ENCODE measurements at places on chromosomes 11 and 22.

- DNase-seq = no peak
Observed at GRCh38 chr11:85746670-85747069, 60.7 kb upstream of the CCDC89 start.

DNA sequence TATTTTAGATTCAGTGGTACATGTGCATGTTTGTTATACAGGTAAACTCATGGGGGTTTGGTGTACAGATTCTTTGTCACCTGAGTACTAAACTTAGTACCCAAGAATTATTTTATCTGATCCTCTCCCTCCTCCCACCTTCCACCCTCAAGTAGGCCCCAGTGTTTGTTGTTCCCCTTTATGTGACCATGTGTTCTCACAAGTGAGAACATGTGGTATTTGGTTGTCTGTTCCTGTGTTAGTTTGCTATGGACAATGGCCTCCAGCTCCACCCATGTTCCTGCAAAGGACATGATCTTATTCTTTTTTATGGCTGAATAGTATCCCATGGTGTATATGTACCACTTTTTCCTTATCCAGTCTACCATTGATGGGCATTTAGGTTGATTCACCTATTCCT, 6.8 kb downstream of the SMIM38 start:
- DNase-seq = no peak

DNA sequence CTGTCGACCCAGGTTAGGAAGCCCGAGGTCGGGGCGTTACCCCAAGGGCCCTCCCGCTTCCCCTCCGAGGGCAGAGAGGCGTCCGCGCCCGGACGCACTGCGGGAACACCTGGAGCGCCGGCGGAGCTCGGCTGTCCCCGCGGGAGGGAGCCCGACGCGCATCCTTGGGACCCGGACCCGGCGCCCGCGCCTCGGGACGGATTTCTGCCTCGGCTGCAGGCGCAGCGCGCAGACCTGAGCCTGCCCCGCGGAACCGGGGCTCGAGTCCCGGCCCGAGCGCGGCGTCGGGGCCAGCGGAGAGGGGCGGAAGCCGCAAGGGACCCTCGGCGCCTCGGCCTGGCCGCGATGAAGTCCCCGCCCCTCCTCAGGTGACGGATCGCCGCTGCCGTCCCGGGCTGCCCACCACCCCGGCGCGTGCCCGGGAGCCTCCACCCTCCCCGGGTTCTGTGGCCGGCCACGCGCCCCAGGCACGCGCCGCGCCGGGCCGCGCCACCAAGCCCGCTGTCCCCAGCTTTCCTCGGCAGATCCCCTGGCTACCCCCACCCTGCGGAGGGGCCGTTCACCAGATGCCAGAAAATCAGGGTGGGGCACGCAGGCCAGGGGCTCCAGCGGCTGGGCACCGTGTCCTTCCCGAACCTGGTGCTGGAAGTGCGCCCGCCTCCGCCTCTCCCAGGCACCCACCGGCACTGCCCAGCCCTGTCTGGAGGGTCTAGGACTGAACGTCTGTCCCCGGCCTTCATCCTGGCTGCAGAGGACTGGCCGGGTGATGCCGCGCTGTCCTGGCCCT, 410 bp downstream of the GLB1L3 start:
- DNase-seq = no peak

DNA sequence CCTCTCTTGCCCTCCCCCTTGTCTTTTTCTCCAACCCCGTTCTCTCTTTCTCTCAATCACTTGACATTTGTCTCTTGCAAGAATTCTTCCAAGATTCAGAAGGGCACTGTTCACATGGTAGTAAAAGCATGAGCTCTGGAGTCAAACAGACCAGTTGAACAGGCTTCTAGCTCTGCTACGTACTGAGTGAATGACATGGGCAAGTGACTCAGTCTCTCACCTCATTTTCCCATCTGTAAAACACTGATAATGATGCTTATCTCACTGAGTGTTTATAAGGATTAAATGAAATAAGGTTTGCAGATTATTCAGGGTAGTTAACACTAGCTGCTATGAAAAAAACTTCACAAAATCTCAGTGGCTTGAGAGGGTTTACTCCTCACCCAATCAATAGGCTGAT, 5.9 kb upstream of the IL10RA start:
- no peak for DNase-seq

- DNase-seq = no peak
Observed at GRCh38 chr11:119374632-119375336, 6.7 kb downstream of the USP2 start.

DNA sequence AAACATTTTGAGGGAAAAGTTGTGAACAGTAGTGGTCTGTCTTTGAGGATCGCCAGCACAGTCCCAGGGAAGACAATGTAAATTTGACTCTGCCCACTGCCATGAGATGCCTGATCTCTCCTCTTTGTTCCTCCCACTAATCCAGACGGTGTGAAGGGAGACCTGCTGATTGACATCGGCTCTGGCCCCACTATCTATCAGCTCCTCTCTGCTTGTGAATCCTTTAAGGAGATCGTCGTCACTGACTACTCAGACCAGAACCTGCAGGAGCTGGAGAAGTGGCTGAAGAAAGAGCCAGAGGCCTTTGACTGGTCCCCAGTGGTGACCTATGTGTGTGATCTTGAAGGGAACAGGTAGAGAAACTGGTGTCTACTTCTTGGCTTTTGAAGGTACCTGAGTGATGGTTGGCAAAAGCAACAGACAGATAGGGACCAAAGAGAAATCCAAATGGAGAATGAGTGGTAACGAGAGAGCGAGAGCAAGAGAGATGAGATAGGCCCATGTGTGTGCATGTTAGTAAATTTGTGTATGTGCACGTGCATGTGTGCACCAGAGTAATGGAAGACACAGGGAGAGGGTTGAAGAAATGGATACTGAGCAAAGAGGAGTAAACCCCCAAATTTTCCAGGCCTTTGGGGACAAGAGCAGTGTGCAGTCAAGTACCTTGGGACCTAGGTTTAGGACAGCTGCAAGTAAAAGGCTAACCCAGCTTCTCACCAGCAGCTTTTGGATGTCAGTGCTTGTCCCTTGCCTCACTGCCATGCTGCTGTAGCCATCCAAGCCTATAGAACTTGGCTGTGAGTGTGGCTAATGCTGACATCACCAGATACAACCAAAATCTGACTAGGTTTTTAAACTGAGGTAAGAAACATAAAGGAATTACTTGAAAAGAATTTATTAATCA, 1.9 kb downstream of the NNMT start:
- no peak for DNase-seq

DNA sequence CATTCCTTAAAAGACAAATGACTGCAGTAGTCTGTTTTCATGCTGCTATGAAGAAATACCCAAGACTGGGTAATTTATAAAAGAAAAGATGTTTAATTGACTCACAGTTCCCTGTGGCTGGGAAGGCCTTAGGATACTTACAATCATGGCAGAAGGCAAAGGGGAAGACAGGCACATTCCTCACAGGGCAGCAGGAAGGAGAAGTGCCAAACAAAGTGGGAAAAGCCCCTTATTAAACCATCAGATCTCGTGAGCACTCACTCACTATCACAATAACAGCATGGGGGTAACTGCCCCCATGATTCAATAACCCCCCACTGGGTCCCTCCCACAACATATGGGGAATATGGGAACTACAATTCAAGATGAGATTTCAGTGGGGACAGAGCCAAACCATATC, 16.4 kb upstream of the OR2AT4 start:
- DNase-seq = no peak

- no peak for DNase-seq
Observed at GRCh38 chr11:22331771-22332170, 6.4 kb upstream of the SLC17A6 start.

DNA sequence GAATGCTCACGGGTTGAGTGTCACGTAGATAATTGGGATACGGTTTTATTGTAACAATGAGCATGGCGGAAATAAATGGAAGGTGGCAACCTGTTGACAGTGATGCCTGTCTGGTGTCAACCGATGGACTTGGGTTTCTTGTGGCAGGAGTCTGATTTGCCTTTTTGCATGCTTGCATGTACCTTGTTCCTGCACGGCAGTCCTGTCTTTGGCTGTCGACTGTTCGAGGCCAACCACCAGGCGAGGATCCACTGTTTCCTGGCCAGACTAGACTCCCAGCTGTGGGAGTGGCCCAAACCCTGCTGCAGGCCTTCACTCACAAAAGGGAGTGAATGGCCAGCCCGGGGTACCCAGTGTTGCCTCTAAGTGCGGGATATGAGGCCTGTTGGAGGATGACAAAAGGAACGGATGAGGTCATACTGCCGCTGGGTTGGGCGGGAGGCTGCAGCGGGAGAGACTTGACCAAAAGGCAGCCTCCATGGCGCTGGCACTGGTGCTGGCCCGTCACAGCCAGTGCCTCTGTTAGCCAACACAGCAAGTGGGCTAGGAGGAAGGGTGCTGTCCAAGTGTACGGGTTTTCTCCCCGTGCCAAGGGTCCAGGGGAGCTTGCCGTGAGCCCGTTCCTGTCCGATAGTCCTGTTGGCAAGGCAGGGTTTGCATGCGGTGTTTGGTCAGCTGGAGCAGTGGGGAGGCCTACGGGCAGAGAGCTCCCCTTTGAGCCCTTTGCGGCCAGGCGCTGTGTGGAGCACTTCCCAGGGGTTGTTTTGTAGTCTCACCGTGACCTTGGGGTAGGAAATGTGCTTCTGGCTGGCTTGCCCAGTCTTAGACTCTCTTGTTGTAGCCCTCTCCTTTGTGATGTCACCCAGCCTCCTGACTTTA, 974 bp downstream of the DGCR8 start:
- no peak for DNase-seq

- DNase-seq = no peak
Observed at GRCh38 chr11:10205928-10206327, 88.1 kb downstream of the SBF2 start.

DNA sequence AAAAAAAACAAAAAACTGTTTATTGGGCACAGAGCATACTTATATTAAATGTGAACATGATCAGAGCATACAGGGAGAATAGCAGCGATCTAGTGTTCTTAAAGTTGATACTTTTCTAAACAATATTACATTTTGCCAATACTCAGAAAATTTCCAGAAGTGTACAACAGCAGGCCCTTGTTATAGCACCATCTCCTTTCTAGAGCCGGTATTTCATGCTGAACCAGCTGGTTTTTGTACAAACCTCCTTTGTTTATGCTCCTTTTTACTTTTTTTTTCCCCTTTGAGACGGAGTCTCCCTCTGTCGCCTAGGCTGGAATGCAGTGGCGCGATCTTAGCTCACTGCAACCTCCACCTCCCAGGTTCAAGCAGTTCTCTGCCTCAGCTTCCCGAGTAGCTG, 90.7 kb downstream of the PPP6R3 start:
- no peak for DNase-seq

DNA sequence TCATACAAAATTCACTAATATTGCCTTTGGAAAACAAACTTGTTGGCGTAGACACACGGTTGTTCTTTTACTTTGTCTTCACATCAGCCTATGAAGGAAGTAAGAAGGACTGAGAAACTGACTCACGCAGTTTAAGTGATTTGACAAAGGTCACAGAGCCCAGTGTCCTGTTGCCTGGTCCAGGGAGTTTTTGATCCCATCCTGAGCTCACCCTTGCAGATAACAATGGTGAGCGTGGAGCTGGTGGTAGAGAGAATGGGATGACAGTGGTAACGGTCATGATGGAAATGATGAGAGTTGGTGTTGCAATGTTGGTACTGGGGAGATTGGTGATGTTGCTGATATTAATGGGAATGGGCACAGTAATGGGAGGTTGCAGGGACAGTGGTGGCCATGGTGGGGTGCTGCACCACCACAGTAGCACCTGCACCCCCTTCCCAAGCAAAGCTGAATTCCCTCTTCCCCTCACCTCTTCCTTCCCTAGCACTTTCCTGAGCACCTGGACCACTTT, 22.0 kb downstream of the CREB3L1 start:
- DNase-seq = no peak

DNA sequence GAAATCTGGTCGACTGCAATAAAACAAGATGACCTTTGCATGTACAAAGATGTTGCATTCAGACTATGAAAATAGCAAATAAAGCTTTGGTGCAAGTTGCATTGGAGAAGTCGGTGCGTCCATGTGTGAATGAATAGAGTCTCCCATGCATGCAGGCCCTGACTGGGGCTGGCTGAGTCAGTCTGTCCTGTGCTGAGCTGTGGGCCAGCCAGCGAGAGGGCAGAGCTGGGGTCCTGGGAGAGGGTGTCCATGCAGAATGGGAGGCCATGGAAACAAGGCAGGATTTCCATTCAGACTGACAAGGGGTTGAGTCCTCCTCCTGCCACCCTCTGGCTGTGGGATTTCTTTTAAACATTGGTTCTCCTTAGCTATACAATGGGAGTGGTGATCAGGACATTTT, 2.3 kb upstream of the CRYBB3 start:
- no peak for DNase-seq

GRCh38 chr11:112759418-112759817, 201.8 kb upstream of the NCAM1 start:
- no peak for DNase-seq

DNA sequence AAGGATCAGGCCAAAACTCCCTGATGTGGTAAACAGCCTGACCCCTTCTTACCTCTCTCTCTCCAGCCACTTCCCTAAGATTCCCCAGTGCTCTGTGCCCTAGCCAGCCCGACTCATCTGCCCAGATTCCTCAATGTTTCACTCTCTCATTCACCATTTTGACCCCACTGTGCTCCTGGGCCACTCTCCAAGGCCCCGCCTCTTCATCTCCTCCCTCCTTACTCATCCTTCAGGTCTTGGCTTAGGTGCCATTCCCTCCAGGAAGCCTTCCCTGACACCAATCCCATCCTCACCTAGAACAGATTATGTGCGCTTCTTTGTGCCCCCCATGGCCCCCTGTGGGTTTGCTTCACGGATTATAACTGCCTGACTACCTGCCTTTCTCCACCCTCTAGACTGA, 13.2 kb downstream of the SLC43A3 start:
- no peak for DNase-seq

DNA sequence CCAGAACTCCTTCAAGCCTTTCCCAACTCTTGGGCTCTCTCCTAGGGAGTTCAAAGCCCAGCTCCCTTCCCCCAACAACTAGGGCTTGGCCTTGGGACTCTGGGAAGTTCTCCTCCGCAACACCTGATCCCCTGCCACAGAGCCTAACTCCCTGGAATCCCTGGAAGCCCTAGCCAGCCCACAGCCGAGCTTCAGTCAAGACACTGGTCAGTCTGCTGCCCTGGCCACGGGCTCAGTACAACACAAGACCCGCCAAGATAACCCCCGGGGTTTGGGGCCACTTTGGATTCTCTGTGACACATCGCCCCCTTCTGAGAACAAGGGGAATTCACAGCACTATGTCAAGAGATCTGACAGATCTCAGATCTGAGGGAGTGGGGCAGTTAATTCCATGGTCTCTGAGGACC, 58.3 kb downstream of the SLC22A12 start:
- DNase-seq = no peak

- DNase-seq = no peak
Observed at GRCh38 chr22:19666673-19667593, 47.4 kb upstream of the SEPTIN5 start.

- no peak for DNase-seq
Observed at GRCh38 chr11:33802194-33802950, 28.1 kb upstream of the FBXO3 start.

DNA sequence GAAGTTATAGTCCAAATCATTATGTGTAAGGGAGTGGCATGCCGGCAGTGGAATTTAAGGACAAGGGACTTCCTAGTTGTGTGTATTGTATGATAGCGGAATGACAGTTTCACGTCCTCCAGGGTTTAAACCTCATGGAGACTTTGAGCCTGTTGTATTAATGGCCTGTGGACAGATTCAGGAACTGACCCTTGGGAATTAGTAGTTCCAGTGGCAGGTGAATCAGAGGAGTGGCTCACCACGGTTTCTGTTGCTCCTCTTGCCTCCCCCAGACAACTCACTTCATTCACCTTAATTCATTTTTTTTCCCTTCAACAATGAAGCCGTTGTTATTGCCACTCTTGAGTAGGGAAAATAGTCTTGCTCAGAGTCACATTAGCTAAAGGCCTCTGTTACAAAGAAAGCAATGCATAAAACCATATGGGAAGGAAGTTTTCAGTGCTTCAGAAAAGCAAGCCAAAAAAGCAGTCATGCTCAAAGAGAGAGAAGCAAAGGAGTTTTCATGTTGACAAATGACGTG, 22.6 kb downstream of the AMOTL1 start:
- no peak for DNase-seq
